ENCODE measurements at places on chromosomes 13 and 19.

GRCh38 chr13:80339563-80339911 is 1.4 kb downstream of the SPRY2 start:
- DNase-seq: no peak

GRCh38 chr13:111552891-111553655 is 232.6 kb downstream of the TEX29 start:
- DNase-seq: no peak

GRCh38 chr19:14094854-14095253 is 4.3 kb upstream of the SAMD1 start:
- no peak for DNase-seq

DNA sequence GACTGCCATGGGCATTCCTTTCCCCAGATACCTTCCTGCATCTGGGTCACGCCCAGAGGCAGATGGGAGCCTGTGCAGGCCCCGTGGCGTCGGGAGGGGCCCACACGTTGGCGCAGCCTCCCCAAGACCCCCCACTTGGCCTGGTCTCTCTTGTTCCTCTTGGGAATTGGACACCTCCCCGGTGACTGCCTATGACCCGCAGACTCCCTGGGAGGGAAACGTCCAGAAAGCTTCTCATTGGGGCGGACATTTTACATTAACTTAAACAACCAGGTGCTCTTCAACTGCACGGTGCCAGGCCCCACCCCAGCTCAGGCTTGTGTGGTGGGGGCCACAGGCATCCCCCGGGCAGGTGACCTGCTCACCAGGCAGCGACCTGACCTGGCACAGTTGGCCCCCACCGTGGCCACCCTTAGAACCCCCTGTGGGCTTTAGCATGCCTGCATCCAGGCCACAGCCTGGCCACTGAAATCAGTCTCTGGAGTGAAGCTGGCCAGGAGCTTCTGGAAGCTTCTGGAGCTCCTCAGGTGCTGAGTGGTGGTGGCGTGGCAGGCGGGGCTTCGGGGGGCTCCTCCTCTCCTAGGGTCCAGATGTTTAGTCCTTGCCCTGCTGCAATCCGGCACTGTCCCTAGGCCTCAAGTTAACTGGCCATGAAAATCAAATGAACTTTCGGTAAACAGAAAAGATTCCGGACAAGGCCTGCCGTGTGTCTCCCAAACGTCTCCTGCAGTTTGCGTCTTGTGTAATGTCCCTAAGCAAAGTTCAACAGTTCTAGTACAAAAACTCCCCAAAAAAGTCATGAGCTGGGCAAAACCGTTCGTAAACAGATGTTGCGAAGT is 8.5 kb upstream of the PROZ start:
- no peak for DNase-seq

GRCh38 chr19:12092956-12093355 is 28.4 kb downstream of the ZNF844 start:
- DNase-seq: no peak

- no peak for DNase-seq
Measured at GRCh38 chr13:105403086-105403485, 1132.4 kb downstream of the EFNB2 start.

DNA sequence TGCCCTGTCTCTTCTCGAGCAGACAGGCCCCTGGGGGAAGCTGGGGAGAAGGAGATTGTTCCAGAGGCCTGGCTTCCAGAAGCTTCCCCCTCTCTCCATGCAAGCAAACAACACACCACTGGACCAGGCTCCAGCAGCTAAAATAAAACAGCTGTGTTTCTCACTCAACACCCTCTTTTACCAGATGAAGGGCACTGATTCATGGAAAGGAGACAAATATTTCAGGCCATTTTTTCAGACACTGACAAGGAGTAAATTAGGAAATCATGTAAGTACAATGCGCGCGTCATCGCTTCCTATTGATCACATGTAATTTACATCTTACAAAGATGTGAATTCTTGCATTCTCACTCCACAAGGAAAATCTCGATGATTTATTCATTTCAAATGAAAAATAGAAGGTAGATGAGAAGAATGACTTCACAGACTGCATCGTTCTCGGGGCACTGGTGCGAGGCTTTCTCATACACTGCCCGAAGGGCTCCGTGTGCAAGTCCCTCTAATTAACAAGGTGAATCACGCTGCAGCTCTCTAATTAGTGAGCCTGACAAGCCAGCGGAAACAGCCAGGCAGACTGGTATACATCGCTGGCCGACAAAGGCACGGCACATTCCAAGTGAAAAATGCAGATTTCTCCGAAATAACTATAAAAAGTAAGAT is 153.6 kb downstream of the KCTD15 start:
- no peak for DNase-seq

DNA sequence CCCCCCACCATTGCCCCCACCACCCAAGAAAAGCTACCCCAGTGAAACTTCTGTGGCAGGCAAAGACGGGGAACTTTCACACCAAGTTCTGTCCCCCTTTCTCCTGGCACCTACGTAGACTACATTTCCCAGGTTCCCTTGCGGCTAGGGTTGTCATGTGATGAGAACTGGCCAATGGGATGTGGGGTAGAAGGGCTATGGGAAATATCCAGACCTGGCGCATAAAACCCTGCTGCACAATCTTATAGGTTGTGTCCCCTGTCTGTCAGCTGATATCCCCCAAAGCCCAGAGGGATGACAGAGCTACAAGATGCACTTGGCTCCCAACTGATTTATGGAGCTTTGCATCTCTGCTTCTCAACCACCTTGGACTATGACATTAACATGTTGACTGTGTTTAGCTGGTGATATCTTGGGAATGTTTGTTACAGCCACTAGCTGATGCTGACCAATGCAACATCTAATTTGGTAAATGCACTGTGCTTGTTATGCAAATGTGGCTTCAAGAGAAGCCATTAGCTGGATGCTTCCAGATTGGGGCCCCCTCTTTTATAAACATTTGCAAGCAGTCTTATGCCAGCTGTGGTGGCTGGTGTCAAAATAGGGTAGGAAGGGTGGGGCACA is 6.1 kb downstream of the SH2D3A start:
- no peak for DNase-seq

DNA sequence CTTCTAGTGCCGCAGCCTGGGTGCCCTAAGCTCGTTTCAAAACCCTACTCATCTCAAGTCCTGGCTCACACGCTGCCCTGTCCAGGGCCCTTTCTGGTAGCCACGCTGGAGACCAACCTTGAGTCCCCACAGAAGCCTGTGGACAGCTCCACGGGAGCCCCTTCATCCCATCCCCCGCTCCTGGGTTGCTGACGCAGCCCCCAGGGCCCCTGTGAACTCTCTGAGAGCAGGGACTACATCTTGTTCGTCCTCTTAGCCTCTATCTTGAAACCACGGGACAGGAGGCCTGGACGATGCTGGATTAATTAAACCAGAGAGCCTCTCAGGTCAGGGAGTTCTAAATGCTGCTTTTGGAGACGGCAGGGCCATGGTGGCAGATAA is 7.4 kb downstream of the MLLT1 start:
- DNase-seq: no peak

DNA sequence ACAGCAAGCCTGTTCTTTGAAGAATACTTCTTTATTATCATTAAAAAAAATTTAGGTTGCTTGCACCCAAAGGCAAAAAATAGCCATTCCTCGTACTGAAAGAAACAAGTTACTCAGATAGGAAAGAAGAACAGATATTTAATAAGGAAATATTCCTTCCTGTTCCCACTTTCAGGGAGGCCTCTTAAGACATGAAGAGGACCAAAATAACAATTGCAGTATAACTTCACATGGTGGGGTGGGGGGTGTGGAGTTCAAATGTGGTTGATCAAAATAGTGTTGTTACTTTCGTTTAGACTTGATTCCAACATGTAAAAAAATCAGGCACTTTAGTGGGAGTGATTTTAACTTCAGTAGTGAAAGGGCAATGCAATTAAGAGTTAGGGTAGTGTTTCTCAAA is 3.6 kb downstream of the RGCC start:
- no peak for DNase-seq

- DNase-seq: no peak
Measured at GRCh38 chr13:42487221-42487620, 86.7 kb upstream of the TNFSF11 start.

GRCh38 chr13:93709506-93710244 is 483.1 kb downstream of the GPC6 start:
- no peak for DNase-seq

- DNase-seq: no peak
Measured at GRCh38 chr13:21733475-21734263, 62.8 kb downstream of the FGF9 start.

DNA sequence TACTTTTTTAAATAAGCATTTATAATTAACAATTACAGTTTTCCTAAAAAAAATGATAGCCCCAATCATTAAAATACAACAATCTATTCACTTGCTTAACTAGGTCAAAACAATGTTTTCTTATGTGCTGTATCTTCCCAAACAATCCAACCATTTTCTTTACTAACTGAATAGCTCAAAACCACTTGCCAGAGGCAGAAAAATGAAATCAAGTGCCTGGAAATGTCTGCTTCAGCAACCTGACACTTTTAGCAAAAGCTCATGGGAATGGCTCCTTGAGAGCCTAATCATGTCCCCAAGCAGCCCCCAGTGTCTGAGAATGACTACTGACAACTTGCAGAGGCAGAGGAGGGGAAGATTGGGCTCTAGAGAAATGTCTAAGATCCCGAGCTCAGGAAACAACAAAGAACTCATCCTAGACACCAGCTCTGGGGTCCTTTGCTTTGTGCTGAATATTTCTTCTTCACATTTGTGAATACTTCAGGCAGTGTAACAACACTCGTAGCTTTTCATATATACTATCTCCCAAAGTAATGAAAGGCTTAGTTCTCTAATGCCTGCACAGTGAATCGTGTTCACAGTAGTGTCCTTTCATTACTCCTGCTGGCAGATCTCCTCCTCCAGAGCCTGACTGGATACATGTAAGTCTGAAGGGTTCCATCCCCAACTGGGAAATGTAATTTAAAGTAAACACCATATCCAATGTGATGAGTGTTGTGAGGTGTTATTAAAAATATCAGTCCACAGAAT is 280.0 kb downstream of the LHFPL6 start:
- no peak for DNase-seq
